ENCODE measurements at places on chromosomes 1 and 21. TPM values are rescaled to one million over a fixed set of nuclear protein-coding genes. Genes with fewer than 3 reads are reported as not detected.

KAZN gene
- total RNA-seq: 8.6 TPM

RIIAD1 gene
- total RNA-seq: not detected

CELA2B gene
- total RNA-seq: not detected

MIXL1 gene
- total RNA-seq: not detected

NEGR1 gene
- total RNA-seq: 13.8 TPM

ROR1 gene
- total RNA-seq: 10.3 TPM

PRAMEF8 gene
- total RNA-seq: not detected

VWA5B1 gene
- total RNA-seq: not detected

KRTAP12-2 gene
- total RNA-seq: not detected

COL18A1 gene
- total RNA-seq: 33.7 TPM

GPR157 gene
- 9.5 TPM for total RNA-seq

EPHB2 gene
- 9.7 TPM for total RNA-seq

PKP1 gene
- not detected for total RNA-seq

LDLRAD1 gene
- total RNA-seq: not detected

Data from fibroblast of villous mesenchyme (primary cell).